Nephron progenitor cell (in vitro differentiated cells): ENCODE measurements at places on chromosomes 7 and 10.

DNA sequence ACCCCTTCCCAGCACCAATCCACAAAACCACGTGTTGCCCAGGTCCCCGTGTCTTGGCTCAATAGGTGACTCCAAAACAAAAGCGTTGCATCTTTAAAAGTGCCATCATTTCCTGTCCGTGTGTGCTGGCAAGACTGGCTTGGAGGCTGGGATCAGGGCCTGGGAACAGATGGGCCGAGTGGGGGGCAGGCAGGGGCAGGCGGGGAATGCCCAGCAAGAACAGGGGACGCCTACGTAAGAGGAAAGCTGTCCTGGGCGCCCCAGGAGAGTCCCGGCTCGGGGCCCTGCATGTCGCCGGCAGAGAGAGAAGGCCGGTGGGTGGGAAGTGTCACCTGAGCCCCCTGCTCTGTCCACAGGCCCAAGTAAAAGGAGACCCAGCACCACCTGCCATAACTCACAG, 86.5 kb downstream of the PAXIP1 start:
- H3K27ac ChIP-seq: no peak overlapping the region
- H3K4me1 ChIP-seq: peaks cover 10% of the 10 kb centered on the region
- DNase-seq: no peak
- H3K36me3 ChIP-seq: no peaks in the 10 kb centered on the region
- H3K4me3 ChIP-seq: no peak overlapping the region
- H3K27me3 ChIP-seq: peaks cover 10% of the 10 kb centered on the region

GRCh38 chr10:128465697-128466096, 339.5 kb upstream of the MKI67 start:
- no peak for DNase-seq
- H3K4me1 ChIP-seq: peaks cover 27% of the 10 kb centered on the region
- H3K4me3 ChIP-seq: no peak overlapping the region

GRCh38 chr7:46450425-46450824, 529.4 kb upstream of the IGFBP3 start:
- no peaks in the 10 kb centered on the region for H3K4me1 ChIP-seq
- DNase-seq: no peak
- H3K27me3 ChIP-seq: peaks cover 4% of the 10 kb centered on the region
- no peak overlapping the region for H3K27ac ChIP-seq
- no peaks in the 10 kb centered on the region for H3K36me3 ChIP-seq
- H3K4me3 ChIP-seq: no peak overlapping the region

GRCh38 chr7:26372704-26373103, 81.0 kb downstream of the SNX10 start:
- peak overlapping the region; percentile 91 for H3K4me3 ChIP-seq
- H3K4me1 ChIP-seq: peaks cover 51% of the 10 kb centered on the region
- DNase-seq: no peak
- no peaks in the 10 kb centered on the region for H3K27me3 ChIP-seq
- H3K27ac ChIP-seq: no peak overlapping the region
- H3K36me3 ChIP-seq: peaks cover 17% of the 10 kb centered on the region

DNA sequence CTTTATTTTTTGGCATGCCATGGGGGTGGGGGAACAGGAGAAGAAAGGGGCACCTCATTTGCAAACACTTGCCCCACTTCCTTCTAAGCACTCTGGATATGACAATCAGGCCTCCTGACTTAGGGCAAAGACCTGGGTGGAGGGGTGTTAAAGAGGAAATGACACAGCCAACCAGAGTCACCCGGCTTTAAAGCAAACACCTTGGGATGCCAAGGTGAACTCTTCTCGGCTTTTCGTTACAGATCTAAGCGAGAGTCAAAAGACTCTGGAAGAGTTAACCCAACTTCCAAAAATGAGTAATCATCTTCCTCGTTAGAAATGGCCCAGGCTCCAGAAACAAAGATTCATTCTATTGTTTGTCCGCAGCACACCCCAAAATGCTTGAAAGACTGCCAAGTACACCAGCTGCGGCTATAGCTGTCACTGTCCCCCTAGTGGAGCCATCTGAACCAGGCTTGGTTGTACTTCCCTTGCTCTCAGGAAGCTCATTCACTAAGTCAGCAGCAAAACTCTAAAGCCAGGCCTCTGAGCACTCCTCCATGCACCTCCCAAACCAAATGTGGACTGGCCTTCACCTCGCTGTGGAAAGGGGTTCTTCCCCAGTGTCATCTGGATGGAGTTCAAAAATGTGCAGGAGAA, 24.8 kb downstream of the FAM53B start:
- DNase-seq: no peak
- H3K27ac ChIP-seq: peak overlapping the region; percentile 36
- no peaks in the 10 kb centered on the region for H3K27me3 ChIP-seq
- H3K4me3 ChIP-seq: no peak overlapping the region

- no peak overlapping the region for H3K4me3 ChIP-seq
- peaks cover 28% of the 10 kb centered on the region for H3K36me3 ChIP-seq
- H3K27me3 ChIP-seq: no peaks in the 10 kb centered on the region
- peaks cover 5% of the 10 kb centered on the region for H3K4me1 ChIP-seq
- no peak overlapping the region for H3K27ac ChIP-seq
Observed at GRCh38 chr10:20254078-20254477, 437.8 kb downstream of the PLXDC2 start.

DNA sequence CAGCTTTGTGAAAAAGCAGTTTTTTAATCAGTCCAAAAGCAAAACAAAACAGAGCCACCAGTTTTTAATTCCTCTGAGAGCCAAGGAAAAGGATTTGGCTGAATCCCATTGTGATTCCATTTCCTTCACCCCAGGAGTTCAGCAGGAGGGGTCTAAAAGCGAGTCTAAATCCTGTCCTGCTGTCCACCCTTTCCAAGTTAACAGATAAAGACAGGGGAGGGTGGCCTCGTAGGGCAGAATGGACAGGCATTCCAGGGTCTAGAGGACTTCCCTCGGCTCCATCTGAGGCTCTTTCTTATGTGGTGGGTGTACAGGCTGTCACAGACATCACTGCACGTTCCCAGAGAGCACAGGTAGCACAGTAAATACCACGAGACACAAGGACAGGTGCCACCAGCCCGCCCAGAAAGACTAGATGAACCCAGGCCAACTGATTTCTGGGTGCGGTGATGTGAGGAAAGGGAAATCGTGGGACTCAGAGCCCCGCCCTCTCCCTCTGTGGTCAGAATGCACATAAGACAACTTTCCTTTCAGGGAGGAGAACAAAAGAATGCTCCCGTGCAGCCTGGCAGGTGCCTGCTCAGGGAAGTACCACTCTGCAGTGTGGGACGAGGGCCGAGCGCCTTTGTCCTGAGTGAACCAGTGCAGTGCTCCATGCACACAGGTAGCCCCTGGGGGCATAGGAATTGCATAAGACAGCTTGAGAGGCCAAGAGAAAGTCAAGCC, 119.7 kb downstream of the ABLIM1 start:
- H3K4me1 ChIP-seq: peaks cover 19% of the 10 kb centered on the region
- no peaks in the 10 kb centered on the region for H3K36me3 ChIP-seq
- H3K27ac ChIP-seq: no peak overlapping the region

- H3K27me3 ChIP-seq: peaks cover 4% of the 10 kb centered on the region
- H3K27ac ChIP-seq: no peak overlapping the region
- DNase-seq: no peak
- no peak overlapping the region for H3K4me3 ChIP-seq
- H3K36me3 ChIP-seq: no peaks in the 10 kb centered on the region
Observed at GRCh38 chr10:12801214-12802087, 200.1 kb downstream of the CCDC3 start.

GRCh38 chr7:131935180-131935579, 378.8 kb upstream of the PODXL start:
- H3K27me3 ChIP-seq: peaks cover 63% of the 10 kb centered on the region
- no peak overlapping the region for H3K27ac ChIP-seq
- no peak for DNase-seq
- no peaks in the 10 kb centered on the region for H3K4me1 ChIP-seq
- no peak overlapping the region for H3K4me3 ChIP-seq

GRCh38 chr7:42315103-42315502, 78.1 kb upstream of the GLI3 start:
- peaks cover 21% of the 10 kb centered on the region for H3K36me3 ChIP-seq
- no peak for DNase-seq
- H3K4me1 ChIP-seq: peaks cover 24% of the 10 kb centered on the region
- no peaks in the 10 kb centered on the region for H3K27me3 ChIP-seq
- H3K4me3 ChIP-seq: no peak overlapping the region

DNA sequence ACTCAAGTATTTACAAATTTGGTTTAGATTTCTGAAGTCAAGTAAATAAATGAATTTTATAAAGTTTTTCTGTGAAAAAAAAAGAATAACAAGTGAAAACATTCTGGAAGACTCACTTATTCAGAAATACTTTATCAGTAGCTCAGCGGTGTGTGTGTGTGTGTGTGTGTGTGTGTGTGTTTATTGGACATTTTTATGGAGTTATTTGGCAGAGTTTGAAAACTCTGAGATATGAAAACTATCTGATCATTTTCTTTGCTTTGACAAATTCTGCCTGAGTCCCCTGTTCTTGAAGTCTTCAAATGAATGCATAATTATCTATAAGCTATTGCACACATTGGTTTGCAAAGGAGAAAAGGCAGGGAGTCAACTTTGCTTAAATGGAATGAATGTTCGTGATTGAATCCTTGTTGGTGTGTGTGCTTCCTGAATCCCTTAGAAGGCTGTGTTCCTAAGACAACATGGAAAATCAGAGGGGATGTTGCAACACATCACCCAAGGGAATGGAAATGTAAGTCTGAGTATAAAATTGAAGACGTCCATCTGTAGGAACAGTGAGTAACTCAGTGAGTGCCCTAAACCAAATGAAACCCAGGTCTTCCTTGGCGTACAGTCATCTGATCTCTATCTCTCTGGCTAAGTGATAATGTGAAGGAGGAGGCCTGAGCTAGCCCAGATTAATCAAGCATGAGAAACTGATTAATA, 160.9 kb downstream of the REEP3 start:
- DNase-seq: no peak
- peaks cover 3% of the 10 kb centered on the region for H3K4me1 ChIP-seq
- H3K4me3 ChIP-seq: no peak overlapping the region
- no peaks in the 10 kb centered on the region for H3K36me3 ChIP-seq
- no peaks in the 10 kb centered on the region for H3K27me3 ChIP-seq

- H3K27ac ChIP-seq: peak overlapping the region; percentile 52
- no peak for DNase-seq
- peaks cover 26% of the 10 kb centered on the region for H3K36me3 ChIP-seq
- H3K4me1 ChIP-seq: peaks cover 41% of the 10 kb centered on the region
- no peak overlapping the region for H3K4me3 ChIP-seq
Observed at GRCh38 chr10:97724341-97724941, 10.9 kb downstream of the MARVELD1 start.

GRCh38 chr10:1657479-1657878, 79.8 kb downstream of the ADARB2 start:
- peaks cover 29% of the 10 kb centered on the region for H3K27me3 ChIP-seq
- H3K4me1 ChIP-seq: peaks cover 27% of the 10 kb centered on the region
- no peak overlapping the region for H3K4me3 ChIP-seq
- peak; percentile 28 for DNase-seq

DNA sequence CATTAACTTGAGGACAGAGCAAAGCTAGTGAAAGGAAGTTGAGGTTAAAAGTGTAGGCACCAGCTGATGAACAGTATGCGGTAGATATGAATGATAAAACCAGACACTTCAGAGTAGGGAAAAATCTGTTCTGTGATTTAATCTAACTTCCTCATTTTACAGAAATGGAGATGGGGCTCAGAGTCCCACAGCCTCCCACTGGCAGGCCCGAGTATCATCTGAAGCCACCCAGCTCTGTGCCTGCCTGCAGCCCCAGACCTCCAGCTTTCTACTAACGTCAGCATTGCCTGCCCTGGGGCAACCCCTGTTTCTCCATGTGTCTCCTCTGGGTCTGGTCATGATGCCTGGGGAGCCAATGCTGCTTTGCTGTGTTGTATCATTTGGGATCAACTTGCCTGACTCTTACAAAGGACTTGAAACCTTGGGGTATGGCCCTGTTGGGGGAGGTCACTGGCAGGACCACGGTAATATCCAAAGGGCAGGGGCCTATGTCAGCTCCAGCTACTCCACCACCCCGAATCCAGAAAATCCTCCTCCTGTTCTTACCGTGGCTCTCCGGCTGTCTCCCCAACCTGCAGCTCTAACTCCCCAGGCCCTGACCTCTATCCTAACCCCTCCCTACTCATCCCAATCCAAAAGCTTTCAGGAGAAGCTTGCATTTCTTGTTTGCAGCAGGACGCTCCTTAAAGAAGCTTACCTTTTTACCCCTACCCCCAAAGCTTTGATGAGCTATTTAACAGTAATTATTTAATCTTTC, 56.2 kb upstream of the NPY start:
- H3K4me3 ChIP-seq: no peak overlapping the region
- no peaks in the 10 kb centered on the region for H3K36me3 ChIP-seq
- H3K4me1 ChIP-seq: peaks cover 19% of the 10 kb centered on the region
- no peak for DNase-seq
- H3K27ac ChIP-seq: no peak overlapping the region

DNA sequence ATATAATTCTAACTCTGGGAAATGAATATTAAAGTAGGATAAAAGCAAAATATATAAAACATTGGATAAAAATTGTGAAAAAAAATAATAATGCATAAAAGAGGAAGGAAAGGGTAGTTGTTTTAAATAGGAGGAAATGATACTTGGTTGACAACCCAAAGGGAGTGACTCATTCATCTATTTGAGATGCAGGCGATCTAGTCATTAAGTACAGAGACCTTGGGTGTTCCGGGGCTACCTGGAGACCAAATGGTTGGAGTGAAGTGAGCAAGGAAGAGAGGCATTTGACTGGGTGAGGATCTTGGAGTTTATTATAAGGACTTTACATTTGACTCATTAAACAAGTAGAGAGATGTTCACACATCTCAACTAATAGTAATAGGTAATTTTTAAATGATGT, 111.0 kb downstream of the LRRTM3 start:
- H3K27ac ChIP-seq: no peak overlapping the region

GRCh38 chr10:89873055-89873454, 171.7 kb downstream of the KIF20B start:
- no peaks in the 10 kb centered on the region for H3K4me1 ChIP-seq
- H3K4me3 ChIP-seq: no peak overlapping the region
- no peaks in the 10 kb centered on the region for H3K36me3 ChIP-seq
- no peak for DNase-seq

GRCh38 chr7:21169667-21170580, 258.0 kb upstream of the SP4 start:
- peak; percentile 38 for DNase-seq
- no peak overlapping the region for H3K27ac ChIP-seq
- peaks cover 67% of the 10 kb centered on the region for H3K27me3 ChIP-seq
- peak overlapping the region; percentile 81 for H3K4me3 ChIP-seq
- H3K36me3 ChIP-seq: no peaks in the 10 kb centered on the region

- peak; percentile 38 for DNase-seq
- no peak overlapping the region for H3K27ac ChIP-seq
- H3K27me3 ChIP-seq: peaks cover 100% of the 10 kb centered on the region
- peaks cover 46% of the 10 kb centered on the region for H3K4me1 ChIP-seq
- H3K36me3 ChIP-seq: no peaks in the 10 kb centered on the region
Observed at GRCh38 chr10:101215397-101216206, 13.7 kb downstream of the LBX1 start.

DNA sequence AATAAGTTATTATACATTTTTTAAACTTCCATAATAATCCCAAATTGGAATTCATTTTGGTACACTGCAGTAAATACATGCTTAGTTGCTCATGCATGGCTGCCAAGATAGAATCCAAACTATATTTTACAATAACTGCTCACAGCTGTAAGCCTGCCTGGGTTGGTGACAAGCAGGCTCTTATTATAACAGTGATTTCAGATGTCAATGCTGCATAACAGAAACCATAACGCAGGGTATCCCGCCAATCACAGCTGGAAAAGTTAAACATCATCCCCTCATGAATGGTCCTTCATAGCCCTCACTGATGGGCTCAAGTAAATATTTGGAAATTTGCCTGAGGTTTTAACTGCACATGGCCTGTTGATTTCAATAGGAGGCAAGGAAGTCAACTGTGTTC, 149.8 kb downstream of the AMPH start:
- H3K4me1 ChIP-seq: peaks cover 5% of the 10 kb centered on the region
- no peak overlapping the region for H3K4me3 ChIP-seq
- H3K36me3 ChIP-seq: peaks cover 17% of the 10 kb centered on the region
- DNase-seq: no peak

- peaks cover 4% of the 10 kb centered on the region for H3K27me3 ChIP-seq
- H3K4me3 ChIP-seq: no peak overlapping the region
- no peak overlapping the region for H3K27ac ChIP-seq
- H3K4me1 ChIP-seq: peaks cover 8% of the 10 kb centered on the region
- no peaks in the 10 kb centered on the region for H3K36me3 ChIP-seq
Observed at GRCh38 chr7:50145801-50146338, 52.8 kb upstream of the ZPBP start.
